ENCODE measurements at places on chromosomes 2 and 18. TPM values are rescaled to one million over a fixed set of nuclear protein-coding genes. Genes with fewer than 3 reads are reported as not detected.
A peak's percentile ranks its signal among the peaks of the same experiment; 100 is the strongest.

Gene CCDC121
- total RNA-seq = 1.2 TPM

DNA sequence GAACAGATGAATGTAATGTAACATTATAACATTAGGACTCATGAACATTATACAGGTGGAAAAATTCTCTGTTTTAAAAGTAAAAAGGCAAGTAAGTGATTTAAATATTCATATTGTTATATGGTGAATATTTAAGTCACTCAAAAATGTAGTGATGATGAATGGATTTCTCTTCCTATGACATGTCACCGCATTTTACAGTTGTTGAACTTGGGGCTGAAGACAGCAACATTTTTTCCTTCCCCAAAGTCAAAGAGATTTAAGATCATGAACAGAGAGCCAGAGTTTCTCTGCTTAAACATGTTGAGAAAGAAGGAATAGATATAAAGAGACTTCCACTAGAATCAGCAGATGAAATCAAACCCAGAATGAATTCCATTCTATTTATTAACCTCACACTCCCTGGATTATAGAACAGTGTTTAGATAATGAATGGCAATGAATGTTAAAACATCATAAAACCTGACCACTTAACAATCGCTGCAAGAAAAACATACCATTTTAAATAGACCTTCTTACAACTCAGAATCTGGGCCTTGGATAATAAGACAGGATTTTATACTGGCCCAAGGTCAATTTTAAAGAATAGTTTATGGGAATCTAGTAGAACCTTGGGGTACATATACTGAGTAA is 163.6 kb upstream of the SIX2 start:
- peak; percentile 17 for DNase-seq

GRCh38 chr18:78271790-78272189 is 707.8 kb upstream of the SALL3 start:
- no peak for DNase-seq

Gene CRYGD
- total RNA-seq = not detected

GRCh38 chr18:29226213-29226612 is 1049.3 kb upstream of the CDH2 start:
- DNase-seq = peak; percentile 42

- DNase-seq = no peak
Measured at GRCh38 chr2:201441409-201441808, 9.8 kb downstream of the TRAK2 start.

Gene NYAP2
- not detected for total RNA-seq

- DNase-seq = no peak
Measured at GRCh38 chr2:235858881-235859280, 309.3 kb downstream of the GBX2 start.

GRCh38 chr2:167114018-167114417 is 225.7 kb downstream of the XIRP2 start:
- DNase-seq = no peak

Gene DQX1
- total RNA-seq = 5.2 TPM

- DNase-seq = no peak
Measured at GRCh38 chr18:62107881-62108280, 79.0 kb downstream of the PIGN start.

DNA sequence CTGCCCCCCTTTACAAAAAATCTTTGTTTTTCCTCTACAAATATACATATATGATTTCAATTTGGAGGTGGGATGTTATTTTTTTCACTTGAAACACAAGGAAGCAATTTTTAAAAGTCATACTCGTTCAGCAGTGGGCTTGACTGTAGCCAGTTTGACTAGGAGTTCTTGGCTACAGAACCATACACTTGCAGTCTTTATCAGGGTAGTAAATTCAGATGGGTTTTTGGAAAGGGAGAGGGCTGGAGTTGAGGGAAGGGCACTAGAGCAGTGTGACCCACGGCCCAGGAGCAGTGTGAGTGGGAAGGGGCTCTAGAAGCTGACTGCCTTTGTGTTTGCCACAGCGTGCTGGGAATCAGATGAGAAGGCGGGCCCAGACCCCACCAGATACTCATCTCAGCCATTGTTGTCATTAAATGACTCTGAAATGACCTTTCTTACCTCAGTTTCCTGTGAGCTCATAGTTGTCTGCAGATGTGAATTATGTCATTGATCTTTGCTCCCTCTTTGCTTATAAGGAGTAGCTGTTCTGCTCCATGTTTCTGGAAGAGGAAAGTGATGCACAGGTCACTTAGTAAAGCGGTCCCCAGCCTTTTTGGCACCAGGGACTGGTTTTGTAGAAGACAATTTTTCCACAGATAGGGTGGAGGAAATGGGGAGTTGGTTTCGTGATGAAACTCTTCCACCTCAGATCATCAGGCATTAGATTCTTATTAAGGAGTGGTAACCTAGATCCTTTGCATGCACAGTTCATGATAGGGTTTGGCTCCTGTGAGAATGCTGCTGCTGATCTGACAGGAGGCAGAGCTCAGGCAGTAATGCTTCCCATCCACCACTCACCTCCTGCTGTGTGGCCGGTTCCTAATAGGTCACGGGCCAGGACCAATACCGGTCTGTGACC is 116.8 kb downstream of the SPTBN1 start:
- DNase-seq = peak; percentile 41

DNA sequence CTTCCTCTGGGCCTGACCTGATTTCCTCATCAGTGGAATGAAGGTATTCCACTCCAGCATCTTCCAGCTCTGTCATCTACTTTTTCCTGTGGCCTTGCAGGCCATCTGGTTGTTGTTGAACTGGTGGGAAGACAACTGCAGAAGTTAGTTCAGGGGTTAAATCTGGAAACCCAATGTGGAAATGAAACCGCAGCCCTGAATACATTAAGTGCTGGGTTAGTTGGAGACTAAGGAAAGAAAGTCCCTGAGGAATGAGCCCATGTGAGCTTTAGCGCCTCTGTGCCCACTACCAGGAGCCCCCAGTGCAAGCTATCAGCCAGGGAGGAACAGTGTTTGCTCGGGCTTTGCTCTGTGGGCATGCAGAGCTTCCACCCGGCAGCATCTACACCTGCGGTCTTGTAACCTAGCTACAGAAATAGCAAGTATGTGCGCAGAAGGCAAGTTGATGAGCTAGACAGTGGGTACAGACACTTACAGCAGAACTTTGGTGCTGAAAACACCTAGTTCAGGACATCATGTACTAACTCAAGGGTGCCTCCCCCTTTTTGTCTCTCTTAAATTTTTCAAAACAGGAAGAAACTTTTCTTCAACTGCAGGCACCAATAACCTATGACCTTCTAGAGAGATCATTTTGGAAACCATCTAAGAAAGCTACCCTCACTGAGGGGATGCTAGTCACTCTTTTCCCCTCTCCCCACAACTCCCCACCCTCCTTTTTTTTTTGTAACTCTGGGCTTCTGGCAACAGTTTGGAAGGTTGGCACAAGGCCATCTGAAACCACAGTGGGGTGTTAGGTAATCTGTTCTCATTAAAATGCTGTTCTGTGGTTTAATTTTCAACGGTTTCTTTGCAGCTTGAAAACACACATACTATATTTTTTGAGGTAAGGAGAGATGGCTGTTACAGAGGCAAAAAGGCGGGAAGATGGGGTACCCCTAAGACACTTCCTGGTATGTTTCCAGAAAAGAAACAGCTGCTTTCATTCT is 18.3 kb upstream of the CXCR4 start:
- no peak for DNase-seq

Gene RAX
- not detected for total RNA-seq

GRCh38 chr2:236157815-236158498 is 10.2 kb downstream of the GBX2 start:
- DNase-seq = no peak

Gene MFSD2B
- under 0.01 TPM for total RNA-seq

DNA sequence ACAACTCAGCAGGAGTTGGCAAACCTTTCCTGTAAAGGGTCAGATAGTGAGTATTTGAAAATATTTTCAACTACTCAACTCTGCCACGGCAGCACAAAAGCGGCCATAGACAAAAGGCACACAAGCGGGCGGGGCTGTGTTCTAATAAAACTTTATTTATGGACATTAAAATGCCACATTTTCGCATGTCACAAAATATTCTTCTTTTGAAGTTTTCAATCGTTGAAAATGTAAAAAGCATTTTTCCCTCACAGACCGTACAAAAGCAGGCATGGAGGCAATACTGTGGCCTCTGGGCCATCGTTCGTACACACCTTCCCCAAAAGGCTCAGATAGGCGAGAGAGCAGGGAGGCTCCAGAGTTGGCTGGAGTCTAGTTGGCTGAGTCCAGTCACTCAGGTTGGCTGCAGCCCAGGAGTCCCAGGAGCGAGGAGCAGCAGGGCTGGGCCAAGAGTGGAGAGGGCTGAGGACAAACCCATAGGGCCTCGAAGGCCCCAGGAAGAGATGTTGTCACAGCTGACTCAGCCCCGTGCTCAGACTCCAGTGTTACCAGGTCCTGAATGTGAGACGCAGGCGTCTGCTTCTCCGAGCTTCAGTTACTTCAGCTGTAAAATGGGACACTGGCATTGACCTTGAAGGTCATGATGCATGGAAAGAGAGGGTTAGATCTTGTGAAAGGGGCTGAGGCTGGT is 42.5 kb downstream of the SDC1 start:
- peak; percentile 56 for DNase-seq

DNA sequence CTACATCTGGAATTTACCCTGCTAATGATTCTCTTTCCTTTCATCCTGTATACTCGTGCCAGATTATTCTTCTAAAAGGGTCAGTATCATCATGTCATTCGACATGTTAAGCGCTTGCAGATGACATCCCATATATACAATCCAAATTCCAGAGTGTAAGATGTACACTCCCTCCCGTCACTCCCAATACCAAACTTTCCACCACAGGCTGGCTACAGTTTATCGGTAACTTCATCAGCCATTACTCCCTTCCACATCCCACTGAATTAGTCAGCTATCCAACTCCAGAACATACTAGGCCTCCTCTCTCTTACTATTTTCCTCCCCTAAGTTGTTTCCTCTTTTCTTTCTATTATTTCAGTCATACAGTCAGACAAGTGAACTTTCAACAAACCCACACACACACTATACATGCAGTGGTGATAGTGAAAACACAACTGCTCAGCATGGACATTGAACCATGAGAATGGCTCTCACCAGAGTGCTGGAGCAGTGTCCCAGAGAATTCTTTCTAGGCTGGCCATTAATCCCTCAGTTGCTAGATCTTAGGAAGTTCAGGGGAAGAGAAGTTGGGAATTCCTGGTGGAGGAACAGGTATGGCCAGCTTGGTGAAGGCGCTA is 10.6 kb upstream of the NMI start:
- no peak for DNase-seq

GRCh38 chr2:27025281-27025800 is 7.4 kb upstream of the TMEM214 start:
- no peak for DNase-seq

GRCh38 chr2:218036371-218036770 is 32.7 kb upstream of the RUFY4 start:
- no peak for DNase-seq

GRCh38 chr2:60353406-60353800 is 200.1 kb downstream of the BCL11A start:
- no peak for DNase-seq

DNA sequence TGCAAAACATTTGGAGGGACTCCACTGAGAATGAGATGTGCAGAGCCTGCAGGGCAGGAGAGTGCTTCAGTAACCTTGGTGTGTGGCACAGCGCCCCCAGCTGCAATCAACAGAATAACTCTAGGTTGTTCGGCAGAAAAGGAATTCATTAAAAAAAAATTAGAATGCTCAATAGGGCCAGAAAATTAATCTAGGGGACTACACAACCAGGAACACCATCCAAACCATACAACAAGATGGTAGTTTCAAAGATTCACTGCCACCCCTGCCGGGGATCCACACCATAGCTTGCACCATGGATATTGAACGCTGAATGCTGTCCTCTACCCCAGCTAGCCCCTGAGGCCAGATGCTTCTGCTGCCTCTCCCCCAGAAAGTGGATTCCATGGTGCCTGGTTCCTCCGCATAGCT is 50.1 kb downstream of the THUMPD2 start:
- DNase-seq = no peak

DNA sequence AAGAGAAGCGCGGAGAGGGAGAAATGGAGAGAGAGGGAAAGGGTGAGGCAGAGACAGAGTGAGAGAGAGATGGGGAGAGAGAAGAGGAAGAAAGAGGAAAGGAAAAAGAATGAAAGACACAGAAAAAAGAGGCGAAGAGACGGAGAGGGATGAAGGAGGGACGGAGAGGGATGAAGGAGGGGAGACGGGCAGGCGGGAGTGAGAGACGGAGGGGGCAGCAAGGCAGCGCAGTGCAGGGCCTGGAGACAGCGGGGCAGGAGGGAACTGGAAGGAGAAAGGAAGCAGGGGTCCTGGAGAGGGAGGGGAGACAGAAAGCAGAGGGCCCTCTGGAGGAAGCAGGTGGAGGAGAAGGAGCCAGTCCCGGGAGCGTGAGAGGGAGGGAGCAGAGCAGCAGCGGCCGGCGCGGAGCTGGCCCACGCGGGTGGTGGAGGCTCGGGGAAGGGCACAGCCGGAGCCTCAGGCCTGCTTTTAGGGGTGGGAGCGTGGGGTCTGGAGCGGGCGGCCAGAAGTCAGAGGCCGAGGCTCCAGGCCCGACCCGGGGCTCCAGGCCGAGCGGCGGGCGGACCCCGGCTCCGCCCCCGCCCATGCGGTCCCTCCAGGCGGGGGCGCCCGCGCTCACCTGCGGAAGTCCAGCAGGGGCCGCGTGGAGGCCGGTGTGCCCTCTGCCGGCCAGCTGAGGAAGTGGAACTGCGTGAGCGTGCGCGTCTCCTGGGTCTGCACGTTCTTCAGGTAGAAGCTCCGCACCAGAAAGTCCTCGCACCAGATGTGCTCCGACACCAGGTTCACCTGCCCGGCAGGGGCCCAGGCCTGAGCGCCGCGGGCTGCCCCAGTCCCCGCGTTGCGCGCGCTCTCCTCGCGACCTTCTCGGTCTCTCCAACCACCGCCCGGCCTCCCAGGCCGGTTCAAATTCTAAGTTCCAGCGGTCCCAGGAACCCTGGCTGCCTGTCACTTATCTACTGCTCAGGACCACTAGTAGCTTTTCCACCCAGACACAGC is 14.5 kb downstream of the PTPRN start:
- peak; percentile 70 for DNase-seq

GRCh38 chr2:177983183-177983788 is 89.3 kb downstream of the PDE11A start:
- peak; percentile 36 for DNase-seq

- DNase-seq = no peak
Measured at GRCh38 chr2:181234487-181234891, 222.7 kb upstream of the ITGA4 start.

GRCh38 chr2:85308896-85309555 is 18.8 kb downstream of the TGOLN2 start:
- DNase-seq = no peak

DNA sequence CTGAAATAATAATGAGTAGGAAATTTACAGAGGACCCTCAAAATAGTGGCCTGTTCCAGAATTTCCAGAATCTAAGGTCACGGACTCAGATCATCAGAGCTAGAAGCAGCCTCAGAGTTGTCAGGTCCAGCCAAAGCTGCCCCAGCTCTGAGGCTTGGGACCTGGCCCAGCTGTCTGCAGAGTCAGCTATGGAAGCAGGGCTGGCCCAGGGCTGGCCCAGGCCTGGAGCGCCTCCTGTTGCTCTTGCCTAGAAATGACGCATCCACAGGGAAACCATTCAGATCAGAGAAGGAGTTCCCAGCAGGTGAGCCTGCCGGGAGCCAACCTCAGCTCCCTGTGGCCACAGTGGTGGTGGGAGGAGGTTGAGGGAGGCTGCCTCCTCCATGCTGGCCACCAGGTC is 106.7 kb upstream of the ARL4C start:
- no peak for DNase-seq

Gene ONECUT2
- total RNA-seq = 0.31 TPM

Gene LIMS4
- total RNA-seq = 1.8 TPM

Gene ZNF532
- 62.2 TPM for total RNA-seq

- no peak for DNase-seq
Measured at GRCh38 chr2:60067006-60067405, 486.4 kb downstream of the BCL11A start.

Gene ST6GAL2
- not detected for total RNA-seq

GRCh38 chr2:241638940-241639339 is 1.4 kb downstream of the ATG4B start:
- DNase-seq = no peak

Gene CRYBA2
- not detected for total RNA-seq

All from mammary epithelial cell (primary cell).